ENCODE measurements at places on chromosomes 5 and 9. TPM values are rescaled to one million over a fixed set of nuclear protein-coding genes. Genes with fewer than 3 reads are reported as not detected.

GRCh38 chr9:88578121-88579049 lies 43.4 kb downstream of the NXNL2 start:
- no peaks in the 10 kb centered on the region for H3K36me3 ChIP-seq
- peak overlapping the region; percentile 61 for H3K4me3 ChIP-seq
- peaks cover 21% of the 10 kb centered on the region for H3K4me1 ChIP-seq
- no peaks in the 10 kb centered on the region for H3K27me3 ChIP-seq
- peak; percentile 79 for DNase-seq
- no peak overlapping the region for H3K27ac ChIP-seq

- H3K27me3 ChIP-seq: no peaks in the 10 kb centered on the region
- H3K4me1 ChIP-seq: no peaks in the 10 kb centered on the region
- no peaks in the 10 kb centered on the region for H3K36me3 ChIP-seq
- DNase-seq: no peak
- no peak overlapping the region for H3K4me3 ChIP-seq
Measured at GRCh38 chr5:109223531-109223930, 186.2 kb downstream of the PJA2 start.

GRCh38 chr5:86968301-86968753 lies 299.4 kb upstream of the RASA1 start:
- DNase-seq: peak; percentile 44
- H3K36me3 ChIP-seq: no peaks in the 10 kb centered on the region
- H3K4me3 ChIP-seq: no peak overlapping the region
- peaks cover 54% of the 10 kb centered on the region for H3K27me3 ChIP-seq
- H3K4me1 ChIP-seq: peaks cover 11% of the 10 kb centered on the region
- no peak overlapping the region for H3K27ac ChIP-seq

DNA sequence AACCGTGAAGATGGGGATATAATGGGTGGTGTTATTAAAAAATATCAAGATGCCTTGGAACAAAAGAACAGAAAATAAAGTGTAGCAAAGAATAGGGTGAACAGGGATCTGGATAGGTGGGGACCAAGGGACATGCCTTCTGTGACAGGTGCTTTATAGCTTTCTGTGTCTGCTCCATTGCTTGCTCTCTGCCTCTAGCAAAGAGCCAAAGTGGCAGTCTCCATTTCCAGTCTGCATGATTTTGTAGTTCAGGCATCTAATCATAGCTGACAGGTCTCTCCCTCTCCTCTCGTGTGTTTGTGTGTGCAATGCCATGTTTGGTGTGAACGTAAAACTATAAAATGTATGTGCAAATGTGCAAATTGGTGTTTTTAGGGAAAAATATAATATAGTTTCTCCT lies 35.0 kb downstream of the LRRTM2 start:
- peaks cover 39% of the 10 kb centered on the region for H3K36me3 ChIP-seq
- DNase-seq: no peak
- peaks cover 36% of the 10 kb centered on the region for H3K4me1 ChIP-seq
- no peaks in the 10 kb centered on the region for H3K27me3 ChIP-seq
- H3K27ac ChIP-seq: no peak overlapping the region
- no peak overlapping the region for H3K4me3 ChIP-seq

DNA sequence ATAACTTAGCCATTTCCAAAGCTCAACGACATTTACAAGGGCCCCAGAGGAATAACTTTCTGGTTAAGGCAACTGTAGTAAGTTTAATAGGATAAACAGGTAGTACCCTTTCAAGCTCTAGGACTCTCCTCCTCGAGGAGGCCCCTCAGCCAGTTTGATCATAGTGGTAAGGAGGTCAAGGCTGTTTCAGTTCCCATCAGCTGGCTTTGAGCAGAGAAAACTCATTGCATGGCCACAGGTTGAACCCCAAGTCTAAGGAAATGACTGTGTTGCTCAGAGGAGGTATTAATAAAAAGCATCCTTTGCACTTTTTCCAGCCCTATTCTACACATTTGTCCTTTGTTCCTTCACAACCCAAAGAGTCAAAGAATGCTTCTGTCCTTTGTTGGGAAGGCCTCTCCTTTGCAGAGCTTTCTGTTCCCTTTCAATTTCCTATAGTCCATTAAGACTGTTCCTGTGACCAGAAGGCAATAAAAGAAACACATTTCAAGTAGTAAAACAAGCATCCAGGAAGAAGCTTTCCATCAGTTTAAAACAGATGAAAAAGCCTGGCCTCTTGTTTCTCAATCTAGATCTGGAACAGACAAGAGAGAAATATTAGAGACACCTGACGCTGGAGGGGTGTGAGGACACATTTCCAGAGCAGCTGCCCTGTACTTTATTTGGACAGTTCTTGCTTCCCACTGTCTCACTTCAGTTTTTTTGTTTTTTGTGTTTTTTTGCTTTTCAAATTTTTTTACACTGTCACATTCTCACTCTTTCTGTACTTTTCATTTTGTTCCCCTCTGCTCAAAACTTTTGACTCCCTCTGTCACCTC lies 54.1 kb downstream of the PRRC1 start:
- no peak for DNase-seq
- H3K27me3 ChIP-seq: peaks cover 10% of the 10 kb centered on the region
- no peaks in the 10 kb centered on the region for H3K36me3 ChIP-seq
- H3K4me1 ChIP-seq: peaks cover 5% of the 10 kb centered on the region
- no peak overlapping the region for H3K4me3 ChIP-seq
- no peak overlapping the region for H3K27ac ChIP-seq

DNA sequence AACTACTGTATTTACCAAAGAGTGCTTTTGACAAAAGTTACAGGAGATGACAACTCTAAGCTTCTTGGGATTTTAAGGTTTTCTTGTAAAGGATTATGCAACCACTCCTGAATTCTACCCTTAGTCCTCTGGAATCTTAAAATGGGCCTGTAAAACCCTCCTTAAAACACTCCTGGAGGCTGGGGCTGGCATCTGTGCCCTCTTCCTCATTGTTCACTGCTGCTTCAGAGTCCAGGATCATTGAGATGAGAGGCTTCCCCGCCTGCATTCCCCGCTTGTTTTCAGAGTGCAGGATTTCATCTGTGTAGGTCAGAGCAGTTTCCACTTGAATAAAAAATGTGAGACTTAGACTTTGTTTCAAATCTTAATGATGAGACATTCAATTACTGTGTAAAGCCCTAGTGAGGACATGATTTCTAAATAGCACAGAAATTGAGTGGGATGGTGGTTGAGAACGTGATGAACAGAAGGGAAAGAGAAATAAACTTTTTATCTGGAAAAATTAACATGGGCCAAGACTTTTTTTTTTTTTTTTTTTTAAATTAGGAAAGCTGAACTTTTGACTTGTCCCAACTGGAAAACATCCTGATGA lies 40.4 kb downstream of the PCSK5 start:
- no peak for DNase-seq
- no peak overlapping the region for H3K4me3 ChIP-seq
- no peaks in the 10 kb centered on the region for H3K36me3 ChIP-seq
- H3K27me3 ChIP-seq: no peaks in the 10 kb centered on the region
- H3K27ac ChIP-seq: no peak overlapping the region

DNA sequence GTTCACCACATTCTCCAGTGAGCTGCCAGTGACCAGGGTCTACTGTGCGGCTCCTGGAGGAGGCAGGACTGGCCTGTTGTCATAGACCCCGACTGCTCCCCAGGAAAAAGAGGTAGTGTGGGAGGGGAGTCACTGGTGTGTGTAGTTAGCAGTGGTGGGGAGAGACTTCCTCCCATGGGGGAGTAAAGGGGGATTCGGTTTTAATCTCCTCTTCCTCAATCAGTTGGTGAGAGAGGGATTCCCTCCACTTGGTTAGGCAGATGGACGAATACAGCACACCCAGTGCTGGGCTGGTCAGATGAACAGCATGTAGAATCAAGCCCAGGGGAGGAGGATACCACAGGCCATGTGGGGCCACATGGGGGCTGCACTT lies 207.6 kb upstream of the S1PR3 start:
- H3K4me3 ChIP-seq: no peak overlapping the region
- H3K36me3 ChIP-seq: no peaks in the 10 kb centered on the region
- H3K27me3 ChIP-seq: no peaks in the 10 kb centered on the region
- H3K27ac ChIP-seq: no peak overlapping the region
- DNase-seq: no peak

DNA sequence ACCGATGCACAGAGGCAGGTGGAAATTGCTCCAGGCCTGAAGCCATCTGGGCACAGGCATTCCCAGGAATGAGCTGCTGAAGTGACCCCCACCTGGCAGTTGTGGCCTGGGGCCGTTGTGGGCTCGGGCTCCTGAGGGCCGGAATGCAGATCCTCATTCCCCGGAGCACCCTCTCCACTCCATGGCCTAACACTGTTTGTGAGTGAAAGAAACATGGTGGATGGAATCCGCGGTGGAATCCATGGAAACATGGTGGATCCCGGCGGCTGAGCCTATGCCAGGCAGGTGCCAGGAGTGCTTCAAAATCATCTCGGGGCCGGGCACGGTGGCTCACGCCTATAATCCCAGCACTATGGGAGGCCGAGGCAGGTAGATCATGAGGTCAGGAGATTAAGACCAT lies 3.6 kb upstream of the SARDH start:
- DNase-seq: no peak
- no peaks in the 10 kb centered on the region for H3K4me1 ChIP-seq
- H3K4me3 ChIP-seq: no peak overlapping the region
- H3K36me3 ChIP-seq: peaks cover 6% of the 10 kb centered on the region
- peaks cover 34% of the 10 kb centered on the region for H3K27me3 ChIP-seq

GRCh38 chr9:37036776-37037502 lies 2.9 kb upstream of the PAX5 start:
- H3K4me1 ChIP-seq: peaks cover 14% of the 10 kb centered on the region
- no peaks in the 10 kb centered on the region for H3K36me3 ChIP-seq
- peak overlapping the region; percentile 9 for H3K27ac ChIP-seq
- no peak for DNase-seq
- H3K4me3 ChIP-seq: peak overlapping the region; percentile 67

The PTBP3 gene
- total RNA-seq: 79.2 TPM

The OTP gene
- total RNA-seq: not detected

The PLAC8L1 gene
- total RNA-seq: 3.0 TPM
